ENCODE measurements at places on chromosomes 3 and 15.

DNA sequence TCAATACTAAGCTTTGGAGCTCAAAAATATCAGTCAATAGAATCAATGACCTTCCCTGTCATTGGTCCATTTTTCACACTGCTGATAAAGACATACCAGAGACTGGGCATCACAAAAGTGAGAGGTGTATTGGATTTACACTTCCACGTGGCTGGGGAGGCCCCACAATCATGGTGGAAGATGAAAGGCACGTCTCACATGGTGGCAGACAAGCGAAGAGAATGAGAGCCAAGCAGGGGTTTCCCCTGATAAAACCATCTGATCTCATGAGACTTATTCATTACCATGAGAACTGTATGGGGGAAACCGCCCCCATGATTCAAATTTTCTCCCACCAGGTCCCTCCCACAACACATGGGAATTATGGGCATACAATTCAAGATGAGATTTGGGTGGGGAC, 81.9 kb downstream of the ANXA2 start:
- no peak for DNase-seq

- DNase-seq: no peak
Measured at GRCh38 chr3:15667484-15667883, 65.9 kb downstream of the BTD start.

GRCh38 chr15:96416218-96416933, 85.9 kb downstream of the NR2F2 start:
- no peak for DNase-seq

DNA sequence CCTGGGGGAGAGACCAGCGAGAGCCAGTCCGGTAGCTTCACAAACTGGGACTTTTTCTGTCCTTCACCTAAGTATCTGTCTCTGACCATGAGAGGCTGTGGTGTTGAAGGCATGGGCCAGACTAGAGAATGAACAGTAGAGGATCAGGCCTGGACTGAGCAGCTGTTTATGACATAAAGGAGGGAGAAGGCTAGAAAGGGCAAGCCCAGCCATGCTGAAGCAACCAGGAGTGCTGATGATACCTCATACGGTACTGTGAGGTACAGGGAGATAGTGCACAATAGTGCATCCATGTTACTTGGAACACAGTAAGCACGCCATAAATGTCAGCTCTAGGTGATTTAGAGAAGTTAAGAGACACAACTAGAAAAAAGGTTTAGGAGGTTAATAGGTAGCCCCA, 22.6 kb upstream of the TIMP4 start:
- DNase-seq: no peak

GRCh38 chr3:122952520-122952919, 75.0 kb downstream of the SEMA5B start:
- DNase-seq: no peak

DNA sequence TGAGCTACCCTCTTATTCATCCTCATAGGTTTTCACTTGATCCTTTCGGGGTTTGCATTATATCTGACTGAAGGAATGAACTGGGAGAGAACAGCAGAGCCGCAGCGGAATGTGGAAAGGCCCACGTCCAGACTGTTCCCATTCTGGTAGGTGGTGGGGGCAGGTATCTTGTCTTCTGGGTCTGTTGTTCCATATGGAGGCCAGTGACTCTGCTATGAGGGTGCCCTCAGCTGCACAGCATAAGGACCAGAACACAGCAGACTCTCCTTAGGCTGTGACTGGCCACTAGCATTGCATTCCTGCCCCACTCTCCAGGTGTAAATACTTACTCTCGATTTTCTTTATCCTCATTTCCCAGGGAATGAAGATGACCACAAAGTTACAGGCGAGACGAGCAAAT, 12.1 kb downstream of the TMC3 start:
- no peak for DNase-seq

GRCh38 chr3:149586871-149587270, 71.0 kb downstream of the WWTR1 start:
- no peak for DNase-seq

DNA sequence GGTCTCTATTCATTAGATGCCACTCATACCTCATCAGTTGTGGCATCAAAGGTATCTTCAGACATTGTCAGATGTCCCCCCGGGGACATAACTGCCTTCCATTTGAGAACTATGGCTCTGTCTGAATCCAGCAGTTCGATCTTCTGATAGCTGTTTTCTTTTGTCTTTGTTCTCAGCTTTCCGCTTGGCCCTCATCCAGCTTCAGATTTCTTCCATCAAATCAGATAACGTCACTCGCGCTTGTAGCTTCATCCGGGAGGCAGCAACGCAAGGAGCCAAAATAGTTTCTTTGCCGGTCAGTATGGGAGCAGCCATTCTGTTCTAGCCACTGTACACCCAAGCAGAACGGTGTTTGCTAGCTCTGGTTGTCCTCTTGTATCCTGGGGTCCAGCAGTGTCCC, 4.4 kb downstream of the NIT2 start:
- no peak for DNase-seq

DNA sequence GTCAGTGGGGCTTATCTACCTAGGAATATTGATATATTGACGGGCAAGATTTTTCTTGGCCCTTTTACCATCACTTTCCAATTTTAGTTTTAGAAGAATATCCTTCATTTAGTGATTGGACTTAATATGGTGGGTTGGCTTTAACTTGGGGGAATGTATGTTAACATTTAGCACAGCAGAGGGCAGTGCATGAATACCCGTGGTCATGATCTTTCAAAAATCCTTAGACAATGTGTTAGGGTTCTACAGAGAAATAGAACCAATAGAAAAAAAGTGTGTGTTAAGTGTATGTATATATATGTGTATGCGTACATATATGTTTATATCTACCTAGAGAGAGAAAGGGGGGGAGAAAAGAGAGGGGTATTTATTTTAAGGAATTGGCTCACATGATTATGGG, 36.9 kb downstream of the GPR171 start:
- no peak for DNase-seq

- DNase-seq: no peak
Measured at GRCh38 chr3:31523543-31523942, 9.2 kb upstream of the STT3B start.

DNA sequence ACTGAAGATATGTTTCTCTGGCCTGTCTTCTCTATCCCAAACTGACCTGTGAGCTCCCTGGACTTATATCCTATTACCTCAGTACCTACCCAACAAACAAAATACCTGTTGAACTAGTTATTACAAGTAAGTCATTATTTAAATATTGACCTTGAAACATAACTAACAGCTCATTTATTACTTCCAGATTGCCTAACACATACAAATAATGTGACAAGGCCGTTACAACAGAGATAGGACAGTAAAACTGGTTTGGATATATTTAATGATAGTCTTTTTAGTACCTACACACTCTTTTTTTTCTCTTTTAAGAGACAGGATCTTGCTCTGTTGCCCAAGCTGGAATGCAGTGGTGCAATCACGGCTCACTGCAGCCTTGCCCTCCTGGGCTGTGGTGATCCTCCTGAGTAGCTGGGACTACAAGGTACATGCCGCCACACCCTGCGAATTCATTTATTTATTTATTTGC, 145.0 kb downstream of the ADAM10 start:
- DNase-seq: no peak

DNA sequence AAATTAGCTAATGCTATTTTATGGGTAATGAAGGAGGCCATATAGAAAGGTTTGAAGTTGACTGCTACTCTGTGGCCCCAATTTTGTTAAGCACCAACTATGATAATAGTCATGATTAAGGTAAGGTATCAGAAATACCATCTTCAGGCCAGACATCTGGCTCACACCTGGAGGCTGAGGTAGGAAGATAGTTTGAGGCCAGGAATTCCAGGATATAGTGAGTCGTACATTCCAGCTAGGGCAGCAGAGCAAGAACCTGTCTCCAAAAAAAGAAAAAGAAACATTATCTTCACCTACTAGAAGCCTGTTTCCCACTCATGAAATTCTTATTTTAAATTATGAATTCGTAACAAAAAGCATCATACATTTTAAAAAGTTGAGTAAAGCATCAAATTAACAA, 64.4 kb downstream of the LRRC28 start:
- DNase-seq: no peak

DNA sequence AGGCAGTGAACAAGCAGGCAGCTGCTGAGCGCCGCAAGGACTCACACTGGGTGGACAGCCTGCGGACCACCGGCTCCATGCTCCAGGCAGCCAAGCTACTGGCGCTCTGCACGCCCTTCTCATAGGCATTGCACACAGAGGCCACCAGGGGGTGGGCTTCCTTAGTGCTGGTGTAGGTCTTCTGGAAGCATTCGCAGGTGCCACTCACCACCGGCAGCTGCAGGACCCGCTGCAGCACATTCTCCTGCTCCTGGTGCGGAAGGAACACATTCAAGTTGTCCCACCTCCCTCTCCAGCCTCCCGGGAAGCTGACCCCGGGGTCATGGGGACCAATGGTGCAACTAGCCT, 6.0 kb downstream of the PLIN1 start:
- DNase-seq: no peak

- no peak for DNase-seq
Measured at GRCh38 chr15:71290881-71291635, 175.8 kb downstream of the THSD4 start.

GRCh38 chr3:134029734-134030378, at the start of gene SLCO2A1:
Gene SLCO2A1 (minus strand): TSS chr3:134029925. CDS start chr3:134029802, 123 bp downstream.
- peak; percentile 71 for DNase-seq

DNA sequence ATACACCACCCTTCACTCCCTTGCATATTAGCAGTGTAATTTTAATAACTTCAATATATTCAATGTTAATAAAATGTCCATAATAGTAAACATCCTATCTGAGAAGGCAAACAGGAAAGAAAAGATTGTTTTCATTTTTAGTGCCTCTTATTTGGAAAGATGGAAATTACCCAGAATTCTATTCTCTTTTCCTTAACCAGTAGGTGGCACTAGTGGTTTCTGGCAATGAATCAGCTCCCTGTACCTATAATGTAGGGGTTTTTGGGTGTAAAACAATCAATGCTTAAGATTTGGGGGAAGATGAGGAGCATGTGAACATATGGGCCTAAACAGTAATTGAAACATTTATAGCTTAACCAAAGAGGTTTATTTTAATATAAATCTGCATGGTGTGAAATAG, 5.7 kb upstream of the SEMA6D start:
- DNase-seq: no peak

- no peak for DNase-seq
Measured at GRCh38 chr3:45127130-45127822, 18.9 kb downstream of the CDCP1 start.

DNA sequence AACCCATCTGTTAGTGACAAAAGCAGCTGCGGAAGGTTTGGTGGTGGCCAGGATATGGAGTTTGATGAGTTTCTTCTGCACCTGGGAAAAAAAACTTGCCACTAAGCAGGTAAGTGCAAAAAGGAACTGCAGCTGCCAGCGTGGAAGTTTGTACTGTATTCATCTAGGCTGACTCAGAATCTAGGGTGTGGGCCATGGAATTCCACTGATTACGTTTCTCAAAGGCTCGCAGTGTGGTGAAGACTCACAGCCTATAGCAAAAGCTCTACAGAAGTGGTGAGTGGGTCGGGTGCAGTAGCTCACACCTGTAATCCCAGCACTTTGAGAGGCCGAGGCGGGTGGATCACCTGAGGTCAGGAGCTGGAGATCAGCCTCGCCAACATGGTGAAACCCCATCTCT, 334.6 kb upstream of the GRM7 start:
- no peak for DNase-seq

DNA sequence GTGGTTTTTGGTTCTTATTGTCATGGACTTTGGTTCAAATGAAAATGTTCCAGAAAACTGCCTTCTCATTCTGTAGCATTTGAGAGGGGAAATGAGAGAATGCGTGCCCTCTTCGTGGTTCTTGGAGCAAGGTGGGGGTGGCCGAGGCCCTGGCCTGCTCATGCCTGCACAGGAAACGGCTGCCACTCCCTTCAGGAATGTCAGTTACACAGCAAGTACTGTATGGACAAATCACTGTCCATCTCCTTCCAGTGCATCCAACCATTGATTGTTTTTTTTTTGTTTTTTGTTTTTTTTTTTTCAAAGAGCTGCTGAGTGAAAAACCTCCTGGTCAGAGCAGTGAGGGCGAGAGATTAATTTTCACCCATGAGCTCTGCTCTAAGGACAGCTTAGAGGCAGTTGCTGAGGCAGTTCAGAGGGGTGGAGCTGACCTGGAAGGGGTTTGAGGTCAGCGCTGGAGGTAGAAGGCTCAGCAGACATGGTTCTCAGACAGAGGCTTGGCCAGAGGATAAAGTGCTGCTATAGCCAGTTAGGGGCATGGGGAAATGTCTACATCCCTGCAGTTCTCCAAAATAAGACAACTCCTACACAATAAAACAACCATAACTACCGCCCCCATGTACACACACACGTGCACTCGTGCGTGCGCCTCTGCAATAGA, 20.2 kb upstream of the KIF23 start:
- DNase-seq: no peak

GRCh38 chr15:66895794-66896453, 169.5 kb upstream of the SMAD3 start:
- DNase-seq: no peak

DNA sequence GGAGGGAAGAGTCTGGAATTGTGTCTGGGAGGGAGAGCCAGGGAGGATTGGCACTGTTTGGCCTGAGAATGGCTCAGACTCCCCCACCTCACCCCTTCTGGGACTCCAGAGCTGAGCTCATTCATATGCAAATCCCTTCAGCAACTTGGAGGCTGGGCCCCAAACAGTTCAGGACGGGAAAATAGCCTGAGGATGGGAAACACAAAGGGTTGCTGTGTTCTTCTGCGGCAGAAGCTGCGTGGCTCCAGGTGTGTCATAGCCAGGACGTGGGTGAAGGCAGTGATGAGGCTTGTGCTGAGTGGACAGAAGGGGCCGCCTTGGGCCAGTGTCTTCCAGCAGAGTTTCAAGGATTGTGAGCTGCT, 16.6 kb downstream of the MASP1 start:
- DNase-seq: no peak

GRCh38 chr3:44292947-44293346, 45.6 kb upstream of the TCAIM start:
- DNase-seq: no peak

DNA sequence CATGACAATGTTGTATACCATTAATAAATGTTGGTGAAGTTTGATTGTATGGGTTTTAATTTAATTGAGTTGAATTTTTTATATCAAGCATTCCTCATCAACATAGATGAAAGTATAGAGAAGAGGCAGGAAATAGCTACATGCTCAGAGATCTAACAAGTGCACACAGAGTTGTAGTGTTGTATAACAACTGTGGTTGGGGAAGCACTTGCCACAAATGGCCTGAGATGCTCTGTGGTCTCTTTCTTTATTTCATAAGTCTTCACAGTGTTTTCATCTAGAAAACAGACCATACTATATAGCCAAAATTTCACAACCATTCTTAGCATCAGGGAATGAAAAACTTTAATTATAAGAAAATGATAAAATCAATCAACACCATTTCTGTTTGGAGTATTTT, 682.6 kb upstream of the NECTIN3 start:
- no peak for DNase-seq

DNA sequence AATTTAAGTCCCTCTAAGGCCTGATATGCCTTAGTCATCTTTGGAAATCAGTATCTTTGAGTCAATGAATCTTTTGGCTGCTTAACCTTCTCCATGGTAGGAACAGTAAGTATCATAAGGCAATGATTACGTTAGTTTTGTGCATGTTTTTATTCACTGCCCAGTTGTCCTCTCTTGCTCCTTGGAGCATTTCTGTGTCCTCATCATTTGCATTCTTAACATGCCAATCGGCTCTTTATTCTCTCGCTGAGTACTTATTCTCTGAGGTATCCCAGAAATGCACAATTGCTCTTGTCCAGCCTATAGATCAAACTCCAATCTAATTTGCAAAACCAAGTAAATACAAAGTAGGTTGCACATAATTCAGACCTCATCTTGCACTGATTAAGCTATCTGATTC, 405.0 kb upstream of the IL12A start:
- DNase-seq: no peak

GRCh38 chr3:12490547-12490946, 6.3 kb downstream of the TSEN2 start:
- no peak for DNase-seq

All from left forelimb (tissue), 1 donor.